ENCODE measurements at places on chromosomes 2 and 18.

DNA sequence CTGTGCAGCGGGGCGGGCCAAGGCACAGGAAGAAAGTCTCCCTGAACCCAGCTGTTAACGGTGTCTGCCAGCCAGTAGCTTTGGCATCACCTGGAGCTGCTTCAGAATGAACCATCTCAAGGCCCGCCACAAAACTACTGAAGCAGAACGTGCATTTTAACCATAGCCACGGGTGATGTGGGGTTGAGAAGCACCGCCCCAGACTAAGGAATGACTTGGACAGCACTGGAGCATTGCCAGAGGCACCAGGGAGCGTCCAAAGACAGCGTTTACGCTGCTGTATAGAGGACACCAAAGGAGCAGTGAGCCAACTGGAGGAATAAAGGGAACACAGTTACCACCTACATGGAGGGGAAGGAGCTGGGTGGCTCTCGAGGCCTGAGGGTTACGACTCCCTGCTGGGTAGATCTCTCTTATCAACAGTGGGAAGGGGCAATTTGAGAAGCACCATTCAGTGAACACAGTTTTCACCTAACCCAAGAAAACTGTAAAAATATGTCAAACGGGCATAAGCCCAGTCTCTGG, 28.4 kb upstream of the LONRF2 start:
- DNase-seq: no peak

DNA sequence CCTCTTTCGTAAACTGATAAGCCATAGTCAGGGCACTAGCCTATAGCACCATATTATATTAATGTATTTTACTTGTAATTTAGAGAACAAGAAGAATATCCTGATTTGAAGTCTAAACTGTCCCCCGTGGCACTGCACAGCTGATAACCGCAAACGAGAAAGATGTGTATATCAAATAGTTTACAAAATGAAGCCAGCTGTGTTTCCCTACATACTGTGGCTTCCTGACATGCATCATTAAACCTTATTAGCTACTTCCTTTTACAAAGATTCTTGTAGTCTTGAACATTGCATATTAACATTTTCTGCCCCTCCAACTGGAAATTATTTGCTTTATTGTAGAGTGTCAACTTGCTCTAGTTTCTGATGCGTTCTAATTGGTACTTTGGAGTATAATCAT, 153.5 kb upstream of the NFATC1 start:
- no peak for DNase-seq

DNA sequence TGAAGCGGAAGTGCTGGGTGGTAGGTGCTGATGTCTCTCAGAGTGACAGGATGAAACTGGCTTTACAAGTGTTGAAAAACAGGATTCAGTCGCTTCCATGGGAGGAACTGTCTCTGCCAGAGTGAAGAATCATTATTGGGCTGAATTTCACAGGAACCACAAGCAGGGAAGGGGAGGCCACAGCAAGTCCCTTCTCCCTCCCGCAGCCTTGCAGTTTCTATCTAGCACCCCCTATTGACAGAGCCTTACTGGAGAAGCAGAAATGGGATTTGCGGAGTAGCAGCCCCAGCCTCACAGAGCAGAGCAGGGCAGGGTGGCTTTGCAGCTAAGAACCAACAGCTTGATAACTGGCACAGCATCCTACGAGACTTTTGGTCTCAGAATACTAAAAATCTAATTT, 33.3 kb upstream of the RMP24 start:
- no peak for DNase-seq

- no peak for DNase-seq
These were observed 296.9 kb upstream of the HS6ST1 start for GRCh38 chr2:128615571-128615970.

DNA sequence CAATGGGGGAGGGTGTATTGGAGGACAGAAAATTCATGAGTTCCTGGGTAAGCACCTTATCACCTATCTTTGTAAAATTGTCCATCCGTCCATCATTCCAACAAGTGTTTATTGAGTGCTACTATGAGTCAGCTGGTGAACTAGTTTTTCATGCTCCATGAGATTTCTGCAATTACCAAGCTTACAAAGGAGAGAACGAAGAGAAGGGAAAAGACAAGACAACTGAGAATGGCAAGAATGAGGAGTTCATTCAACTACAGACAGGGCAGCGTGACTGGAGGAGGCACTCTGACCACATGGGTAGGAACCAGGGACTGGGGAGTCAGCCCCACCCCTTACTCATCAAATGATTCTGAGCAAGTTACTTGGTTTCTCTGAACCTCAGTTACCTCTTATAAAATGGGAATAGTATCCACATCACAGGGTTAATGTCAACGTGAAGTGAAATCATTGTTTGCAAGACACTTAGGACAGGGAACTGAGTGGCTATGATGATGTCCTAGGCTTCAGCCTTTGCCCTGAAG, 18.6 kb upstream of the TXNDC2 start:
- no peak for DNase-seq

GRCh38 chr2:46308629-46309028, 11.4 kb downstream of the EPAS1 start:
- no peak for DNase-seq

- no peak for DNase-seq
These were observed 80.8 kb downstream of the SMIM21 start for GRCh38 chr18:75346671-75347070.

DNA sequence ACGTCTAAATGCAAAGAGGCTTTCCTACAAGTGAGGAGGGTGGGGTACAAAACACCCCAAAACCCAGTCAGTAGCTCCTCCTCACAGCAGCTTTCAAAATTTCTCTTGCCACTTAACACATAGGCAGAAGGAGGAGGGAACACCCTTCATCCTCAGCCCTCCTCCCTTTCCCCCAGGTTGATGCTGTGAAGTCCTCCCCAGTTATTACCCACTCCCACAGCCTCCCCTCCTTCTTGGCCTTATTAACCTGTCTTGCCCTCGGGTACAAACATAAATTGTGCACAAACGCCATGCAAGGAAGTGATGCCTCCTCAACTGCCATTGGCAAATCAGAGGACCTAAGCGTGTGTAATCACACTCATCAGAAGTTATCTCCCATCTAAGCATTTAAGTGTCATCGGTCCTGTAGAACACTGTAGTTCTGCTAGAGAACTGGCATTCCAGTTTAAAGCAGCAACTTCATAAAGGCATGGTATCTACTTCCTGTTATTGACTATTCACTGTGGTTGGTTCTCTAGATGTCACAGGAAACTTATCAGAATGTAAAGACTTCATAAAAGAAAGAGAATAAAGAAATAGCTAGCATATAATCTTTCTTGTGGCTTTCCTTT, at the start of gene DSC1:
DSC1 (minus strand) TSS at position 32 of the 611 bp plus-strand sequence. CDS start 262 bp downstream, outside the sequence.
- no peak for DNase-seq

DNA sequence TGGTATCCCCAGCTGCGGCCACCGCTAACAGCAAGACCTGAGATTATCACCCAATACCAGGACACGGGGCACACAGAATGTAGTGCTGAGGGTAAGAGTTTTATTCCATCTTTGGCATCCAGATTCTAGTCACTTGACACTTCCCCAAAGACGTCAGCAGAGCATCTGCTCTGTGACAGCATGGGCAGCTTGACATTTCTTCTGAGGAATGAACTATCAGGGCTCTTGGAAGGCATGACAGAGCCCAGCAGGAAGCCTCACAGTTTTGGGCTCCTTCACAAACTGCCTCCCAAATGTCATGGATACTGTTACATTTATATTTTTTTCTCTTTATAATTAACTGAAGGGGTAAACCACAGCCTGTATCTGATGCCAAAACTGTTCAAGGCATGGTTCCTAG, 1010.7 kb downstream of the TDRD15 start:
- DNase-seq: no peak

DNA sequence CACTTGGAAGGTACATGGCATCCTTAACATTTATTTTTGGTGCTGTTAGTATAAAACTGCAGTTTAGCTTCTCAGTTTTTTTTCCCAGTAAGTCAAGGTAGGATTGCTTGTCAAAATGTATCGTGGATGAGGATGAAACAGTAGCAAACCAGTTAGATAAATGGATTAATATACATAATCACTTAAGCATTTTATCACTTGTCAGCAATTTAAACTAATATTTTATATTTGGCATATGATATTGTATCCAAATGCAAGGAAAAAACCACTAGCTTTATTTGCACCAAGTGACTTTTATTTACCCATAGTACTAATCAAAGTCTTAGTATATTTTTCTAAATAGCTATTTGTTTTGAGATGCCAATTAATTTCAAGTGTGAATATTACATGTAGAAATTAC, 137.7 kb upstream of the XIRP2 start:
- DNase-seq: no peak

DNA sequence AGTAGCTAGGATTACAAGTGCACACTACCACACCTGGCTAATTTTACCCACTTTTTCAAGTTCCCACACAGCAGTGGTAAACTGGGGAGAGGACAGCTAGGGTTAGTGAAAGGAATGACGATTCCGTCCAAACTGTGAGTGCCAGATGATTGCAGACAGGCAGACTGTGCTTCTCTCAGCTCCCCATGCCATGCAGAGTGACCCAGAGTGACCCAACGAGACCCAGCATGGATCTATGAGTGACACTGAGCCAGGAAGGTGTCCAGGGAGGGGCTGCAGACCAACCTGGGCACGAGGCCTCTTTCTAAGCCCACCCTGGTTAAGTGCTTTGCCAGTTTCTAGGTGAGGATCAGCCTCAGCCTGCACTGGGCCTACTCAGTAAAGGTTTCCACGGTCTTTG, 7.7 kb upstream of the KLF11 start:
- DNase-seq: no peak

DNA sequence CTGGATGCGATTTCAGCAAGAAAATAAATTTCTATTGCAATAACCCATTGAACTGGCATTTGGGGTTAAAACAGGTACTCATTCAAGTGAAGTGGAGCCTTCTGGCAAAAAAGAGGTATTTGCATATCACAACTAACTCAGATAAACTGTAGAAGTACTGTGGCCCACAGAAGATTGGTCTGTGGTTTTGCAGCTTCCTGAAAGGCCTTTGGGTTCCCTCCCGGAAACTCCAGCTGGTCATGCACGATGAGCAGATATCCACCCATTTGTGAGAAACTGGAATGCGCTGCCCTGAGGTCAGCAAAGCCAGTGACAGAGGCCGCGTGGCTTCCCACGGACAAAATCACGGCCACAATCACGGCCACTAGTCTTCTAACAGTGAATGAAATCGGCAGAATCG, 106.3 kb downstream of the EPHA4 start:
- DNase-seq: no peak

- no peak for DNase-seq
These were observed 27.5 kb upstream of the FOSL2 start for GRCh38 chr2:28365158-28365557.

GRCh38 chr2:168183308-168183997, 63.9 kb downstream of the STK39 start:
- DNase-seq: no peak

DNA sequence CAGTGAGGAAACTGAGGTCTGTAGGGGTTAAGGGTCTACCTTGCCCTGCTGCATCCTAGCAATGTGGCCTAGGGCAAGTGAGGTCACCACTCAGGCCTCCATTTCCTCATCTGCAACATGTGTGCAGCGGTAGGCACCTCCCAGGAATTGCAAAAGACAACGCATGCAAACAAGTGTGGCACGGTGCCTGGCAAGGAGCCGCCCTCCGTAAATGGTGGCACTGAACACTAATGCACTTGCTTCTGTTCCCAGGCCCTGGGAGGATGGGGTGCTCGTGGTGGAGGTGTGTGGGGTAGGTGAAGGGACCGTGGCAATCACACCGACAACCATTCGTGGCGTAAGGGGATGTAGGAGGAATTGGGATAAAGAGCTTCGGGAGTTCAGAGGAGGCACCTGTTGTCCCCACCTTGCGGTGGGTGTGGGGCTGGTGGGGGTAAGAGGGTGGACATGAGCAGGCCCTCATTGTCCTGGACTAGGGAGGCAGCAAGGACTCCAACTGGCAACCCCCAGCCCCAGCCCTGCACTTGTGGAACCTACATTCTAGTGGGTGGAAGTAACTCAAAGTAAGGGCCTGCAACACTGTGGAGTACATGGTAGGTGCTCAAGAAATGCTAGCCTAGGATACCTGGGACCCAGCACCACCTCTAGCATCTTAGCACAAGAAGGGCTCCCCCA, 26.0 kb downstream of the ATOH8 start:
- no peak for DNase-seq

DNA sequence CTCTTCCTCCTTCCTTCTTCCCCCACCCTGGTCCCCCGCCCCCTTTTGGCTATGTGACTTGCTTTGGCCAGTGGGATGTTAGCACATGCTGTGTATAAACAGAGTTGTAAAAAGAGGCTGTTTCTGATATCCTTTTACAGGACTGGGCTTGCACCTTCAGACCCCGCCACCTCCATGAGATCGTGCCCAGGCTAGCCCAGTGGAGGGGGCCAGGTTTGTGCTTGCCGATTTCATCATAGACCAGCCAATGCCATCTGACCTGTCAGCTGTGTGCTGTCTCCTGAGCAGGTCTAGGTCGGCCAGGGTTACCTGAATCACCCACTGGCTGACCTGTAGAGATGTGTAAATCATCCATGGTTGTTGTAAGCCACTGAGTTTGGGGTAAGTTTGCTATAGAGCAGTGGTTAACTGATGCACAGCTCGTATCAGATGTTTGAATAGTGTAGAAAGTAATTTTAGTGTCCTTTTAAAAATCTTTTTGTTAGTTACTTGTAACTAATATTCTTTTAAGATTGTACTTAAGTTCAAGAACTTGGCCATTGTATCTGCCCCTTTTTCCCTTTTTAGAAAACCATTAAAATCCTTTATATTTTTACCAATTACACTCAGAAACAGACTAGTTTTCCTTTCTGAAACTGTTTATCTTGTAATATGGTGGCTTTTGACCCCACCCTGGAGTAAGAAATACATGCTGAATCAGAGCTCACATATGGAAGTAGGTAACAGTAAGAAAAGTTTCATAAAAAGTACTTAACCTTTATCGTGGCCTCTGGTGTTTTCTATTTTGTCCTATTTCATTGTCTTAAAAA, 122.0 kb upstream of the MGAT5 start:
- DNase-seq: no peak

- DNase-seq: no peak
These were observed 684.4 kb downstream of the IRS1 start for GRCh38 chr2:226115102-226115831.

- DNase-seq: no peak
These were observed 21.8 kb upstream of the RGPD4 start for GRCh38 chr2:107804608-107805498.

- DNase-seq: no peak
These were observed 133.5 kb downstream of the TMEM182 start for GRCh38 chr2:102895376-102895775.

- DNase-seq: no peak
These were observed 702 bp downstream of the OLA1 start for GRCh38 chr2:174247474-174248186.

- no peak for DNase-seq
These were observed 39.2 kb upstream of the BIN1 start for GRCh38 chr2:127146071-127146725.

DNA sequence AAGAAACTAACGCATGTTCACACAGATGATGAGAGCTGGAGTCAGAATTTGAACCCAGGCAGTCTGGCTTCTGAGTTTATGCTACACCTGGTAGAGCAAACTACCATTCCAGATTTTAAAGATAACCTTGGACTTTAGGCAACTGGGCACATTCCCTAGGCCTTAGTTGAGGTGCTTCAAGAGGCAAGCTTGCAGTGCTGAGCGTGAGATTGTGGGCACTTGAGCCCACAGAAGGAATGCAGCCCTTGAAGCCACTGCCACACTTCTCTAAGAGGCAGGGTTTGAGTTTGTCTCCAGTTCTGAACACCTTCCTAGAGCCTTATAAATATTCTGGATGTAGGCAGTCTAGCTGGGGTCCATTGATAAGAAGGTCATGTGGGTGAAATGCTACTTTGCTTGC, 216.1 kb upstream of the SLC14A2 start:
- no peak for DNase-seq

GRCh38 chr18:11096411-11096810, 53.0 kb downstream of the PIEZO2 start:
- no peak for DNase-seq
